ENCODE measurements at places on chromosomes 6 and 20.

GRCh38 chr20:46099491-46100287 is 9.9 kb upstream of the NCOA5 start:
- DNase-seq: no peak

DNA sequence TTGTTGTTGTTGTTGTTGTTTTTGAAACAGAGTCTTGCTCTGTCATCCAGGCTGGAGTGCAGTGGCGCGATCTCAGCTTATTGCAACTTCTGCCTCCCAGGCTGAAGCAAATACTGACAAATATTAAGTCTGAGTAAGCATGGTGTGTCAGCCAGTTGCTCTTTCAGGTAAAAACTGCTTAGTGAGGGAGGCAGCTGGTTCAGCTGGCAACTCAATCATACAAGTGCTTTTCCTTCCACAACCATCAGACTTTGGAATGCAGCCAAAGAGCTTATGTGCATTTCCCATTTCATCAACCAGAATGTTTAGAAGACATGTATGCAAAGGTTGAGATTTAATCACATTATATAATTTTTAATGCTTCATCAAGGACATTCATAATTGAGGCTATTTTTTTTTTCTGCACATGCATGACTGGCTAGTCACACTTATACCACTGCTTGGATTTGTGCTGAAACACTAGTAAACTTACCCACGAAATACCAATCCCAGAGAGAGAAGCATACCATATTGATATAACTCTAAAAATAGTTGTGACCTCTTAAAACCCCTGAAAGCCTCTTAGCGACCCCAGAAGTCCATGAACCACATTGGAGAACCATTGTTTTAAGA is 56.0 kb downstream of the CLIC5 start:
- DNase-seq: no peak

DNA sequence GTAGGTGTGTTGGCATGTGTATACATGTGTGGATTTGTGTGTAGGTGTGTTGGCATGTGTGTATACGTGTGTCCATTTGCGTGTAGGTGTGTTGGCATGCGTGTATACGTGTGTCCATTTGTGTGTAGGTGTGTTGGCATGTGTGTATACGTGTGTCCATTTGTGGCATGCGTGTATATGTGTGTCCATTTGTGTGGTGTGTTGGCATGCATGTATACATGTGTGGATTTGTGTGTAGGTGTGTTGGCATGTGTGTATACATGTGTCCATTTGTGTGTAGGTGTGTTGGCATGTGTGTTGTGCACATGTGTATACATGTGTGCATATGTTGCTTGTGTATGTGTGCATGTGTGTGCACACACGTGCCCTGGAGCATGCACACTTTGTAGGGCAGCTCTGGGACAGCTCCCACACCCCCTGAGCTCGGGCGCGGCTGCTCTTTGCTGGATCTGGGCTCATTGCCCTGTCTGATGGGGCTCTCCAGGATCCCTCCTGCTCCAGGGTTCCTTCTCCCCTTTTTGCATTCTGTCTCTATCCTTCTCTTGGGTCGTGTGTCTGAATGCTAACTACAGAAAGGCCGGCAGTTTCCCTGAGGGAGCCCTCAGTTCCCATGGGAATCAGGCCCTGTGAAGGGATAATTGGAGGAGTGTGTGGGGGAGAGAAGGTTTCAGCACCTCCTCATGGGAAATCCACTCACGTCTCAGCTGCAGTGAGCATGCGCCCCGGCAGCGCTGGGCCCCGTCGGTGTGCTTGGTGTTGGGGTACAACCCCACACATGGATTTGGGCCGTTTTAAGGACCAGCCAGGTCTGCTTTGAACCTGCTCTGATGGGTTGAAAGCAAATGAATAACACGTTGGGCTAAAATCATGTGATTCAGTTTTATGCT is 102.0 kb downstream of the ERMARD start:
- DNase-seq: no peak

DNA sequence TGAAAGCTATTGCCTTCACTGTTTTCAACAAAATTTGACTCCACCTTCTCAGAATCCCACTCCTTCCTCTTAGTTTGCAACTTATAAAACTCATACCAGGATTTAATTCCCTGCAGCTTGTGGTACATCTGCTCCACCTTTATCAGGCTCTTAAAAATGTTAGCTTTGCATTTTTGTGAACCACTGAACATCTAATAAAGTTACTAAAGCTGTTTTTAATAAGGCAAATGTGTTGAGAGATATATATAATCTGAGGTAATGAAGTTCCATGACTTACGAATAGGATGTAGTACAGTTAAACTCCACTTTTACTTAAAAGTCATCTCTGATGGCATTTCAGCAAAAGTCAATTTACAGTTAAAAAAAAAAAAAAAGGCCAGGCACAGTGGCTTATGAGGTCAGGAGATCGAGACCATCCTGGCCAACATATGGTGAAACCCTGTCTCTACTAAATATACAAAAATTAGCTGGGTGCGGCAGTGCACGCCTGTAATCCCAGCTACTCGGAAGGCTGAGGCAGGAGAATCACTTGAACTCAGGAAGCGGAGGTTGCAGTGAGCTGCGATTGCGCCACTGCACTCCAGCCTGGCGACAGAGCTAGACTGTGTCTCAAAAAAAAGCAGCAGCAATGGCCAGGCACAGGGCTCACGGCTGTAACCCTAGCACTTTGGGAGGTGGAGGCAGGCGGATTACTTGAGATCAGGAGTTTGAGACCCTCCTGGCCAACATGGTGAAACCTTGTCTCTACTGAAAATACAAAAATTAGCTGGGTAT is 106.2 kb downstream of the KIF13A start:
- no peak for DNase-seq
